GM18507 (cell line): ENCODE measurements at places on chromosomes 16 and 17.

- no peak for DNase-seq
Observed at GRCh38 chr17:18962494-18962815, 10.5 kb downstream of the SLC5A10 start.

- no peak for DNase-seq
Observed at GRCh38 chr17:43871946-43872690, 25.1 kb downstream of the CD300LG start.

- no peak for DNase-seq
Observed at GRCh38 chr16:50644245-50644644, 36.9 kb downstream of the SNX20 start.

- DNase-seq, result no peak
Observed at GRCh38 chr17:79027925-79028491, 4.0 kb downstream of the C1QTNF1 start.

DNA sequence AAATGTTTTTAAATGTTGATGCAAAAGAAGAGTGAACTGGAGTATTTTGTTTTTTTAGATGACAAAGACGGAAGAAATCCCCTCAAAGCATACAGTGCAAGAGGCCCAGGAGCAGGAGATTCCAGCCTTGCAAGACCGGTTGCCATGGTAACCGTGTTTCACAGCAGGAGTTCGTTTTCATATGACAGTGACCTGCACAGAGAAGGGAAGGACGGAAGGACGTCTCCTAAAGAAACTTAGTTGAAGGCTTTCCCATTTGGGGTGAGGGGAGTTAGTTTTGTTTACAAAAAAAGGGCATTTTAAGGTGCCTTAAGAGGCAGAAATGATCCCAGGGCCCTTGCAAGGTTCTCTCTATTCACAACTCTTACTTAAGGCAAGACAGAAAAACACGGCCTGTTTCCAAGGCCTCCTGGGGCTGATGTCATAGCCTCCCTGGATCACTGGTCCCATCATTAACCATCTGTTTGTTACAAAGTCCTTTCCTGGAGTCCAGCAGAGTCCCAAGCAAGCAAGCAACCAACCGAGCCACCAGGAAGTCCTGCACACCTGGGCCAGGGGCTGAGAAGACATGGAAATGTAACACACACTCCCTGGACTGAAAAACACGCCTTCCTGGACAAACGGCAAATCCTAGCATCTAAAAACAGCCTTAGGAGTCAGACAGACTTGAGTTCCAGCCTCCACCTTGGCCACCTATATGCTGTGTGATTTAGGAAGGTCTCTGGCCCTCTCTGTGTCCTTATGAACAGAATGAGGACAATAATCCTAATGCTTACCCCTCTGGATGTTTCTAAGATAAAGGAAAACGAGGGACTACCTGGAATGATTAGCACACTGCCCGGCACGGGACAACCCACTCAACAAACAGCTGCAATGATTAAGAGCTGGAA lies 30.3 kb upstream of the RPH3AL start:
- DNase-seq, result no peak

DNA sequence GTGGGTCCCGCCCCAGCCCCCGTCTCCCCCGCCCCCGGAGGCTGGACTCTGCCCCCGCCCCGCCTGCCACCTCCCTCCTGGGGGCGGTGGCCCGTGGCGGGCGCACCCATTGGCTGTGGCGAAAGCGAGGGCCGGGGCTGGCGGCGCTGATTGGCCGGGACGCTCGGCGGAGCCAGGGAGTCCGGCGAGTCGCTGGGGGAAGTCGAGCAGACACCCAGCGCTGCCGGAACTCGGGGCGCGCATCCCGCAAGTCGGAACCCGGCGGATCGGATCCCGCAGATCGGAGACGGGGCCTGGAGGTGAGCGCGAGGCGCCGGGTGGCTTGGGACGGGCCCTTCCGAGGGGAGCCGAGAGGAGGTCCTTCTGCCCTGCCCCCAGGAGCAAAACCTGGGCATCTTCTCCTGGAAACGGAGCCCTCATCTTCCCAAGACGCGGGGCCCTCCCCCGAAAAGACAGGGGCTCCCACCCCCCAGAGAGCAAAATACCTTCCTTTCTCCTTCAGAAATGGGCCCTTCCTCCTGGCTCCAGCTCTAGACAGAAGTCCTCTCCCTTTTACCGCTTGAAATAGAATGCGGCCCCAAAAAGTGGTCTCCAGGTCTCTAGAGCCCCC lies at the start of gene ABAT:
TSS of gene ABAT (plus strand) at position 205 of the 610 bp plus-strand sequence. CDS start 61,123 bp downstream, outside the sequence.
- DNase-seq, result peak; percentile 96

DNA sequence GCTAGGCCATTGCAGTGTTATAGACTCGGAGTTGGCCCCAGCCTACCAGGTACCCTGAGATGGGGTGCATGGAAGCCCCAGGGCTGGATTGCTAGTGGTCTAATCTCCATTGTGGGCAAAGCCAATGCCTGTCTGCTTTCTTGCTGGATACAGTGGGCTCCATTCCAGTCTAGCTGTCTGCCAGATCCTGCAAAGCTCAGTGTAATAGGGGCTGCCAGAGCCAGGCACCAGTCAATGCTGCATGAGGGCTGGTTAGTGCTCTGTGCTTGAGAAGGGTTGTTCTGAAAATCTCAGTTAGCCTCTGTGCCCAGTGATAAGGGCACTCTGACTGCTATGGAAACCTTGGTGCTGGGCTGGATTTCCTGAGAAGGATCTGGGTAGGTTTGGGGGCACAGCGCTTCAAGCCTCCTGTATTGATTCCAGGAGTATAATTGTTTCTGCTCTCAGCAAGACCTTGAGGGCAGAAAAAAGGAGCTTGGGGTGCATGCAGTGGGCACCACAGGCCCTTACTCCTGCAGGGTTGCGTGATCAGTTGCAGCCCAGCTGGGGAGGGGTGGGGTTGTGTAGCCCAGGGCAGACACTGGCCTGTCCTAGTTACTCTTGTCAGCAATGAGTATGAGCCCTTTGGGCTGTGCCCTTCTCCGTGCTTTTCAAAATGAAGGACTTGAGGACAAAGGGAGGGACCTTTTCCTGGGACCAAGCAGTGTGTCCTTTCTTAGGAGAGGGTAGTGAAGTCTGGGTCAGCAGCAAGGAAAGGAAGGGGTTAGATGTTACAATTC lies 19.0 kb downstream of the SMPD3 start:
- DNase-seq, result no peak

GRCh38 chr17:73268582-73269328 lies 7.1 kb upstream of the CPSF4L start:
- DNase-seq, result no peak

DNA sequence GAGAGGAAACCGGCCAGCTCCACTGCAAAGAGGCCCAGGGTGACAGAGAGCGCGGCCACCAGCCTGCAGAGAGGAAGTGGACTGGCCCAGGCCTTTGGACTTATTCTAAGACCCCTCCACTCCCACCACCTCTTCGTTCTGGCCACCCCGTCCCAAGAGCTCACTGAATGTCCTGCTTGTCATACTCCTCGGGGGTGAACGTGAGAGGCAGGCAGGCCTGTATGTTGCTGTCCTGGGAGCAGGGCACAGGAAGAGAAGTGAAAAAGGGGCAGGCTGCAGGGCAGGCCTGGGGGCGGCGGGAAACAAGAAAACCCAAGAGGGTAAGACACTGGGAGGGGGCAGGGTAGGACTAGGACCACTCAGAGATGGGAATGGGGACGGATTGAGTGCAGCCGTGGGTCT lies 384 bp downstream of the TMEM107 start:
- DNase-seq, result no peak

- no peak for DNase-seq
Observed at GRCh38 chr16:68487669-68488068, 39.4 kb upstream of the SMPD3 start.

DNA sequence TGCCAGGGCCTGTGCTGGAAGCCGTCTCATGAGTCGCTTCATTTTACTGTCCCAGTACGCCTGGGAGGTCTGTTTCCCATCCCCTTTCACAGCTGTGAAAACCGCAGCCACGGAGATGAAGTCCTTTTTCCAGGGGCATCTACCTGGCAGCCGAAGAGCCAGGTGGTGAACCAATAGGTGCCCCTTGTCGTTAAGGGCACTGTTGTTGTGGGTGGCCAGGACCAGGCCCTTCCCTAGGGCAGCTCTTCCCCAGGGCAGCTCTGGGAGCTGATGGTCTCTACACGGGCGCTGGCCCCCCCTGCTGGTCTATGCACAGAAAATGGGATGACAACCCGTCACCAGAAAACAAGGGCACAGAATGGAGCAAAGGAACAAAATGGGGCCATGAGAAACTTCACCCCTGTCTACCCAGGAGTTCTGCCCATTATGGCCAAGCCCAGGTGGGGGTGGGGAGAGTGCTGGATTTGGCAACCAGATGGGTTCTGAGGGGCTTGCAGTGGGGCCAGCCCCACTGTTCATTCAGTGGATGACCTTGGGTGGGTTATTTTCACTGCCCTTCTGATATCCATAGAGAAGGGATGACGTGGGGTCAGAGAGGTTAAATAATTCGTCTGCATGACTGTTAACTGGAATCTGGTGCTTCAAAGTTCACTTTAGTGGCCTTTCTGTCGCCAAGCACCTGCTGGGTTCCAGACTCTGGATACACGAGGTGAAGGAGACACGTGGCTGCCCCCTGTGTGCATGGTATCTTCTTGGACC lies 11.5 kb downstream of the RMI2 start:
- no peak for DNase-seq

GRCh38 chr17:41536741-41537613 lies 8.9 kb upstream of the KRT19 start:
- no peak for DNase-seq

DNA sequence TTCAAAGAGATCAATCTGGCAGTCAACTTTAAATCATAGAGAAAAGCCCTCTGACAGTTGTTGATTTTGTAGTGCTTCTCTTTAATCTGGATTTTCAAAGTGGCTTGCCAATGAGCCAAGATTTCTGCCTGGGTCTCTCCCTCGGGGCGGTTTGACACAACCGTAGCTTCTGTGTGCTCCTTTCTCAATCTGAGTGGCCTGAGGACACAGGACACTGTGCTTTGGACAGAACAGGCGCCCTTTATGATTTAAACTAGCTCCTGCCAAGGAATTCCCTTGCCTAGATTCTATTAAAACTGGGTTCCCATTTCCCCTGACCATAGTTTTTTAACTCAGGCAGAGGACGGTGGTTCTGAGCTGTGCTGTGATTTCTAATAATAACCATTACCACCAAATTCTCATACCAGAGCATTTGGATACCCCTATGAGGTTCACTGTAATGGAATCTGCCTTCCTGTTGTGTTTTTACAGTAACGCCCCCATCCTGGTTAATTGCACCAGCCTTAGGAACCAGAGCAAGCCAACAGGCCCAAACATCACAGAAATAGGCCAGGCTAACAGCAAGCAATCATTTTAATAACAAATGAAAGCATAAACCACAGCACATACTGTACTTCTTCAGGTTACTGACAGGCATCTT lies 4.0 kb downstream of the ZFHX3 start:
- DNase-seq, result no peak

DNA sequence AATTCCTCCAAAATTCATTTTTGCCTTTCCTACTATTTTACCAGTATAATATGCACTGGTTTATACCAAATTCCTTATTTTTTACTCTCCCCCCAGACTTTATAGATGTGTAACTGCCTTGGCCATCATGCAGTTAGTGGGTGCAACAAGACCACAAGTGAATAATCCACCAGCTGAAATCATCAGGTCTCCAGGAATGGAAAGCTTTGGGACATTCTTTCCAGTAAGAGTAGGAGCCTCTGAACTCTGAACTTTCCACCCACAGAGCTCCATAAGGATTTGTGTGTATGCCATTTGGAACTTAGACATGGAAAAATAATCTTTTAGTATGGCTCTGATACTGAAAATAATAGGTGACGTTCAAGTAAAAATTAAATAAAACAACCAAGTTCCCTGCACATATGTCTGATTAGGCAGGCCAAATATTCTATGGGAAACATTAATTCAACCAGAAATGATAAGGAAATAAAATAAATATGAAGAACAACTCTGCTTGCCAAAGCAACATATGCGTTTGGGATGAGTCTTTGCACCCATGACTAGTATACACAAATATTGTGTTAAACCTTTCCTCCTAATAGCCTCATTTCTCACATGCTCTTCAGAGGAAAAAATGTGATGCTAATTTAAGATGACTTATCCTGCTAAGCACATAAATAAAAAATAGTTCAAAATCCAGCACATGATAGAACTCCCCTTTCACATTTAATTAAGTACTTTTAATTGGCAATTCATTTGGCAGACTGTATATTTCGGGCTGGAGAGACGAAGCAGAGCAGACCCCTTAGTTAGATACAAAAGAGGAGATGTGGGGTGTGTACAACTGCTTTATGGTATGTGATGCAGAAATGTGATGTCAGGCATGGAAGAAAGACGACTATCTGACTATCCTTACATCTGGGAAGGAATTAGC lies 11.6 kb upstream of the LYRM9 start:
- no peak for DNase-seq

- DNase-seq, result no peak
Observed at GRCh38 chr17:74599448-74599939, 7.4 kb upstream of the CD300LD start.

- no peak for DNase-seq
Observed at GRCh38 chr17:34909040-34909439, 52.2 kb downstream of the CCT6B start.

DNA sequence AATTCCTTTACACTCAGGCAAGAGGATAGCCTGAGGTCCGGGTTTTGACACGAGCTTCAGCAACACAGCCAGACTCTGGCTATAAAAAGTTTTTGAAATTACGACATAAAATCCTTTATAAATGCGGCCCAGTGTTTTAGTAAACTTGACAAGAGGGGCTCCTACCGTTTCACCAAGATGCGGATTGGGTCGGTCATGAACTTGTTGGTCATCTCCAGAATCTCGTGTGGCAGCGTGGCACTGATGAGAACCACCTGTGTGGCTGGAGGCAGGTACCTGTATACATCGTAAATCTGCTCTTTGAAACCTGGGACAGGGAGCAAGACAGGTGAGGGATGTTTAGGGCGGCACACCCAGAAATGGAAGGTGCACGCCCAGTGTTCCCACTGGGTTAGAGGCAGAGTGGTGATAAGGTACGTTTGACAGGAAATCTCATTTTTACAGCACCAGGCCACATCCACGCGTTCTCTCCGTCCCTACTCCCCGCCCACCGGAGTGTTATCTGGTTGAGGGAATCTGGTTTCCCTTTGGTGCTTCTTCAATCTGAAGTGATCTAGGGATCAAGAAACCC lies 8.0 kb downstream of the EIF4A3 start:
- no peak for DNase-seq

- no peak for DNase-seq
Observed at GRCh38 chr17:31819578-31819977, 39.5 kb downstream of the COPRS start.

- DNase-seq, result no peak
Observed at GRCh38 chr17:78716814-78717393, 65.2 kb downstream of the CYTH1 start.

- DNase-seq, result no peak
Observed at GRCh38 chr17:78997881-78998280, 11.7 kb downstream of the CANT1 start.

DNA sequence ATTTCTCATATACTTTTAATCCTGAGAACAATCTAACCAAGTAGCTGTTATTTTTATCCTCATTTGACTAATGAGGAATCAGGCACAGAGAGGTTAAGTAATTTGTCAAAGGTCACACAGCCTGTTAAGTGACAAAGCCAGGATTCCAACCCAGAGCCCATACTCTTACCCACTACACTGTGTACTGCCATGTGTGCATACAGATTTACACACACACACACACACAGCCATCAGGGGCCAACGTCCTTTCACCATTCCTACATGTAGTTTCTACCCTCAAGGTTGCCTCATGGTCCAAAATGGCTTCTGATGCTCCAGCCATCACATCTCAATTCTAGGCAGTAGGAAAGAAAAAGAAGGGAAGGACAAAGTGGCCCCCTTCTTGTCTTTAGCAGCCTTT lies 22.1 kb downstream of the TMEM186 start:
- no peak for DNase-seq
